Smooth muscle cell of the brain vasculature (primary cell): ENCODE measurements at places on chromosomes 2 and 18.

DNA sequence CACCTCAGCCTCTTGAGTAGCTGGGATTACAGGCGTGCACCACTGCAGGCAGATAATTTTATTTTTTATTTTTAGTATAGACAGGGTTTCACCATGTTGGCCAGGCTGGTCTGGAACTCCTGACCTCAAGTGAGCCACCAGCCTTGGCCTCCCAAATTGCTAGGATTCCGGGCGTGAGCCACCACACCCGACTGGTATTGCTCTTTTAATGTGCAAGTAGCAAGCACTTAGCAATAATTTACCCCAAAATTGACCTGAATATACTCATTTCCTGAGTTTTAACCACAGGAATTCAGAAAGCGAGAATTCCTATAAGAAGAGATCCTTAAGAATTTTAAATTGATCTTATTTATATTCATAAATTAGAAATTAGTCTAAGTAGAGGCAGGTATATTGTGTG is 169.1 kb downstream of the CDH2 start:
- DNase-seq, result no peak

DNA sequence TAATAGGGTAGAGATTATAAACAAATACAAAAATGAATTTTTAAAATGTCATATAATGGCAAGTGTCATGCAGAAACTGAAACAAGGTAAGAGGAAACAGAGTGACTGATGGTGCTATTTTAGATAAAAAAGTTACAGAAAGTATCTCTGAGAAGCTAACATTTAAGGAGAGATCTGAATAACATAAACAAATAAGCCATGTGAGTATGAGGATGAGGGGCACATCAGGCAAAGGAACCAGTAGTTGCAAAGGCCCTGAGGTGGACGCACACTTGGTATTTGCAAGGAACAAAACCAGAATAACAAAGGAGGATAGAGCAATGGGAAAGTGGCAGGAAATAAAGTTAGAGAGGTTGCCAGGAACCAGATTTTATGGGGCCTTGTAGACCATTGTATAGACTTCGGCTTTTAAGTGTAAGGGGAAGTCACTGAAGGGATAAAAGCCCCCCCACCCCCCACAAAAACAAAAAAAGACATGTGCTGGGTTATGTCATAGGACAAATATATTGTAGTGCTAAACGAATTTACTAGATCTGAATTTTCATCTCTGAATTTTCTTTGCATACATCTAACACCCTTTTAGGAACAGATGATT is 159.2 kb downstream of the DTNB start:
- no peak for DNase-seq

GRCh38 chr2:17583646-17584045 is 43.1 kb downstream of the VSNL1 start:
- DNase-seq, result no peak

DNA sequence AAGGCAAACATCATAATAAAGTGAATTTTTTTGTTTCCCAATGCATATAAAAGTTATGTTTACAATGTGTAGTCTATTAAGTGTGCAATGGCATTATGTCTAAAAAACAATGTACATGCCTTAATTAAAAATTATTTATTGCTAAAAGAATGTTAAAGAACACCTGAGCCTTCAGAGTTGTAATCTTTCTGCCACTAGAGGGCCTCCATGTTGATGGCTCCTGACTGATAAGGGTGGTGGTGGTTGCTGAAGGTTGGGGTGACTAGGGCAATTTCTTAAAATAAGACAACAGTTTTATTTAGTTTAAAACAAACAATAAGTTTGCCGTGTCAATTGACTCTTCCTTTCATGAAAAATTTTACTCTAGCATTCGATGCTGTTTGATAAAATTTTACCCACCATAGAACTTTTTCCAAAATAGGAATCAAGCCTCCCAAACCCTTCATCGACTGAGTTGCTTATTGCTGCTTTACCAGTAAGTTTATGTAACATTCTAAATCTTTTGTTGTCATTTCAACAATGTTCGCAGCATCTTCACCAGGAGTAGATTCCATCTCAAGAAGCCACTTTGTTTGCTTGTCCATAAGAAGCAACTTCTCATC is 32.3 kb downstream of the MAP3K2 start:
- no peak for DNase-seq

DNA sequence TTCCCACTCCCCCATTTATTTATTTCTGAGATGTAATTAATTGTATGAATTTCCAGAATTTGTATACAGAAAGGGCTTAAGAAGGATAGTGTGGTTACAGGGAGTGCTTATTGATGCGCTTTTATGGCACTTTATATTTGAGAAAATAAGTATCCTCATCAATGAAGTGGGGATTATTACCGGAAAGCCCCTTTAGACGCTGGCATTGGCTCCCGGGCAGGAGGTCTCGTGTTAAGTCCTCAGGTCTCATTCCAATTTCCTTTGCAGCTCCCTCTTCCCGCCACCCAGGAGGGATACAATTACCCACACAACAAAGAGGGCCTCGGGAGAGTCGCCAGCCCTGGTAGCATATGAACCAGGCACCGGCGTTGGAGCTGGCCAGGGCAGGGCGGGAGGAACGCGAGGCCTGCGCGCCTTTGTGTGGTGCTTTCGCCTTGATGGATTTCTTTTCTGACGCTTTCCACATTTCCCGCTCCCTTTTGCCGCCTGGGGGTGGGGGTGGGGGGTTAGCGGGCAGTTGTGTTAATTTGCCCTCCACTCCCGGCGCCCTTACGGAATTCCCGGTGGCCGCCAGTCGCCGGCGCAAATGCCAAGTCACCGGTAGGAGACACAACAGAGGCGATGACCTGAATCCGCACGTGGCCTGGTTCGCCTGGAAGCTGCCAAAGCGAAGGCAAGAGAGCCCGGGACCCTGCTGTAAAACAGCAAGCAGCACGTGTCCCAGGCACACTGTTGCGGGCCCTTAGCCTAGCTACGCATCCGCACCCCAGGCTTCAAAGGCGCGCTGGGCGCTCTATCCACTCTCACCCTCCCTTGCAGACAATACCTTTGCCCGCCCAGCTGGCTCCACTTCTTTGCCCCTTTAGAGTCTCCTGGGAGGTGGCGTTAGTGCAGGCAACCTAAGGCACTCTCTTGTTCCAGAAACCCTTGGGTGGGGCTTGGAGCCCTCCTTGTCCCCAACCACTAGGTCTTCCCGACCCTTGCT is 3.3 kb downstream of the GAD1 start:
- DNase-seq, result no peak
